ENCODE measurements at places on chromosomes 13 and 19.

GRCh38 chr19:18863843-18864362 is 32.1 kb downstream of the CERS1 start:
- DNase-seq = no peak

DNA sequence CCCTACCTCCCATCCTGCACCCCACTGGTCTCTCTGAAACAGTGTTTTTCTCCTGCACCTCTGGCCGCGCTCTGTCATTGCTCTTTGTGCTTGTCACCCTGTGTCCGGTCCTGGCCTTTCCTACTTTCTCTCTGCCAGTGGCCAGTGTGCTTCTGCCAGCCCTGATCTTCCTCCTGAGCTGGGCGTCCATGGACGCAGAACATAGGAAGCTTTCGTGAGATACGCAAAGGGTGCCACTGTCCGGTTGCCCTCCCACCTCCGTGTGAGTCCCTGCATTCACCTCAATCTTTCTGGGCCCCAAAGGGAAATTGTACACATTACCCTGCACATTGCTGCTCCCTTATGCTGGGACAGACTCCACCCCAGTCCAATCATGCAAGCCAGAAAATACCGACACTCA is 105.7 kb upstream of the SOX1 start:
- DNase-seq = no peak

GRCh38 chr19:29292153-29292552 is 79.2 kb upstream of the UQCRFS1 start:
- DNase-seq = no peak

DNA sequence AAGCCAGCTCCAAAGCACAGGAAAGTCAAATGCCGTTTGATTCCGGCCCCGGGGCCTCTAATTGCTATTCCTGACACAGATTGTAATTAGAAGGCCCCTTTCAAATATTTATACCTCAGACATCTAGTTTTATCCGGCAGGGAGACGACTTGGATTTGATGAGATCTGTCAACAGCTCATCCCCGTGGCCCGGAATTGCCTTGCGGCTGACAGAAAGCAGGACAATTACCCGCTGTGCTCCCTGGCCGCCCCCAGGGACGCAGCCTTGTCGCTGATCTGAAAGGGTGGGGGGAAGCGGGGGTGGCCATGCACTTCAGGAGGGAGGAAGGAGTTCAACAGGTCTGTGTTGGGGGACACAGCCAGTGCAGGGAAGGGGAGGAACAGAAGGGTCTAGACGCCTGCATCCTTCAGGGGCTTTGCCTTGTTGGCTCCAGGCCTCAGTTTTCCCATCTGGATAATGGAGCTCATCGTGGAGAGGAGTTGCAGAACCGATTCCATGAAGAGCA is 1.8 kb upstream of the SHD start:
- DNase-seq = no peak

- DNase-seq = peak; percentile 22
Measured at GRCh38 chr19:49637821-49638738, 1.9 kb downstream of the RRAS start.

GRCh38 chr19:53007200-53007599 is 6.5 kb upstream of the ERVV-1 start:
- DNase-seq = no peak

All from NCI-H1436 (cell line).